ENCODE measurements at places on chromosomes 7 and 10. TPM values are rescaled to one million over a fixed set of nuclear protein-coding genes. Genes with fewer than 3 reads are reported as not detected.

SPDYE1 gene
- total RNA-seq: not detected

VIPR2 gene
- not detected for total RNA-seq

COL17A1 gene
- under 0.01 TPM for total RNA-seq

CALML5 gene
- not detected for total RNA-seq

ASZ1 gene
- total RNA-seq: not detected

LDB1 gene
- 42.6 TPM for total RNA-seq

CYP2C8 gene
- not detected for total RNA-seq

AOC1 gene
- total RNA-seq: not detected

RAB18 gene
- 42.9 TPM for total RNA-seq

OR2A12 gene
- total RNA-seq: not detected

AKR1D1 gene
- total RNA-seq: not detected

Measured in dermis lymphatic vessel endothelial cell (primary cell).